ENCODE measurements at places on chromosomes 6 and 20.

DNA sequence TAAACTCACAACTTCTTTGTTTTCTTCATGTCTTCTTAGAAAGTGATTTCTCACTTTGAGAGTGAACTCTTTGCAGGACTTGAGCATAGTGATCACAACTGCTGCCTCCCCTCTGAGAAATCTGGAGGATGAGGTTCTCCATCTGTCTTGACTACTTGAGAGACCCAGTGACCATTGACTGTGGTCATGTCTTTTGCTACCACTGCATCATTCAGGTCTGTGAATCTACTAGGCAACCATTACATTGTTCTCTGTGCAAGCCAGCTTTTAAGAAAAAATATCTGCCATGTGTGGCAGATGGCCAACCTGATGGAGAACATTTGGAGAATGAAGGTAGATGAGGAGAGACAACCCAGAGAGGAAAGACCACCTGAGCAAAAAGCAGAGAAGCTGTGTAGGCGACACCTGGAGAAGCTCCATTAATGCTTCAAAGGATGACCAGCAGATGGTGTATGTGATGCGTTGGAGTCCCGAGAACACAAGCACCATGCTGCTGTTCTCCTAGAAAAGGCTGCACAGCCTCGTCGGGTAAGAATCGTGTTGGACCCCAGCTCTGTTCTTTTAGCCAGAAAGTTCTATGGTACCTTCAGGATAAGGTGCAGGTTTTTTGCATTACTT, 25.1 kb upstream of the TRIM26 start:
- DNase-seq: no peak

GRCh38 chr20:45034436-45034835, 66.5 kb downstream of the KCNS1 start:
- DNase-seq: no peak

DNA sequence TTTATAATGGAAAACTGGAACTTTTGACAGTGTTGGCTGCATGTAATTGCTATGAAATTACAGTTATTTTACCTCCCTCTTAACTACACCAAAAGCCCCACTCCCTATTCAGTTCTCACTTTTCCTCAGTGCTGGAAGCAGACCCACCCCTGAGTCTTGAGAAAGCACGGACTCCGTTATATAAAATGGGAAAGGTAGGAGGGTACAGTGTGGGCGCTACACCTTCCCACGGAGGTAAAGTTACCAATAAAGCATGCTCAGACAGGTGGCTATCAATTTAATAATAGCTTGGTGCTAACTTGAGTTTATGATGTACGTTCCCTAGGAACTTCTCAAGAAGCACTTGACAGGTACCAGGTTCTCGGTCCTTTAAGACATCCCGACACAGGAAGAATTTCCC, 59.0 kb downstream of the CLIC5 start:
- DNase-seq: no peak

DNA sequence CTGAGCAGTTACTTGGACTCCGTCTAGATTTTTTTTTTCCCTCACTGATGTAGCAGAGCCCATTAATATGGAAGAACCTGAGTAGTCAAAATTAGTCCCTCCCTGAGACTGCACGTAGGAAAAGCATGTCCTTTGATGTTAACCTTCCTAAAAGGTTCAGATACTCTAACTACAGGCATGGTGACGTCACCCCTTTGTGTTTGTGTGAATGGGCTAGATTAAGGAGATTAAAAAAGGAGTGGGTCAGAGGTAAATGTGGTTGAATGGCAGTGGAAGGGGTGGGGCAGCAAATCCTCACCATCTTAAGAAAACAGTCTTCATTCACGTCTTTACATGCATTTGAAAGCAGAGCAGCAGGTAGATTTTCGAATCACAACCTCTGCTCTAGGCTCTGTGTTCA, 521.1 kb downstream of the TFAP2B start:
- DNase-seq: no peak

DNA sequence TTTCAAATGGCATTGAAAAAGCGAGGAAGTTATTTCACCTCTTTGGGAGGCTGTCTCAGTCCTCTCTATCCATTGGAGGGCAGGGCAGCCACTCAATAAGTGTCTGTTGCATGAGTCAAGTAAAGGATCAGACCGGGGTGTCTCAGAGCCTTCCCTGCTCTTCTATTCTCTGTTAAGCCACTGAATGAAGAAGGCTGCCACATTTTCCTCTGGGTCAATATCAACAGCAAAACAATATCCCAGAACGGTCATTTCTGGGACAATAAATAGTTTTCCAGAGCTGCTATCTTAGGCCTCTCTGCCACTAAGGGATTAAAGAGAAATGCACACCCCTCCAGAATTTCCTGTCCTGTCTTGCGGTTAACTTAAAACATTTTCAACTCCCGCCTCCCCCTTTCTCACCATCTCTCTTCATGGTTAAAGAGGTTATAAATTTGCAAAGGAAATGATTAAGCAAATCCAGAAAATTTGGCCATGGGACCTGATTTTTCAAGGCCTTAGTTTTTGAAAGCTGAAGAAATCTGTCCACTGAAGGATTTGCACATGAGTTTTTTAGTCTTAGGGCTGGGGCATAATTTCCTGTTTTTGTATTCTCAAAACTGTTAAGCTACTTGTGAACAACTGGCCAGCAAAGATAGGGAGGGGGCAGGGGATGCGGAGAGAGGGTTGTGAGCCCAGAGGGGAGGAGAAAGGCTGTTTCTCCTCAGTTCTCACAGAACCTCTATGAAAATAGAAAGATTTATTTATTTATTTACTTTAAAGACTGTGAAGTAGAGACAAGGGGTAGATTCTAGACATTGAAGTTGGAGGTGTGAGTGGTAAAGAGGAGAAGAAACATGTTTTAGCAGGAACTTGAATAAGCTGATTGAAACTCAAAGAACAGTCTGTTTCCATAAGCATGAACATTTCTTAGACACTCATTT, 135.7 kb downstream of the BCAS1 start:
- DNase-seq: no peak

All from fibroblast of the conjunctiva (primary cell).